ENCODE measurements at places on chromosomes 6 and 20.

- no peak overlapping the region for H3K4me3 ChIP-seq
- DNase-seq, result no peak
- peaks cover 5% of the 10 kb centered on the region for H3K4me1 ChIP-seq
- no peaks in the 10 kb centered on the region for H3K27me3 ChIP-seq
- no peaks in the 10 kb centered on the region for H3K36me3 ChIP-seq
Observed at GRCh38 chr20:37385659-37386504, 39.9 kb downstream of the SRC start.

DNA sequence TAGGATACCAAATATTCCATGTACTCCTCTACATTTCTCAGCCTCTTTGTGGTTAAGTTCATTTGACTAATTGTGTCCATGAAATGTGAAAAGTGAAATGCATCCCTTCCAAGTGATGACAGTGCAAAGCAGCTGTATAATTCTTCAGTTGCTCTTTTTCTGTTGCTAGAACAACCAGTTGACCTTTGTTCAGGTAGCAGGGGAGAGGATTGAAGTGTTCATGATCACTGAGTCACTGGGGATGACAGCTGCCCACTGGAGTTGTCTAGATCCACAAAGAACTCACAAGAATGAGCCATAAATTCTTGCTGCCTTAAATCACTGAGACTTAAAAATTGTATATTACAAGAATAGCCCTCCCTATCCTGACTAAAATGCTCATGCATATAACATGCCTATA, 254.6 kb downstream of the EPHA7 start:
- no peak for DNase-seq
- H3K4me1 ChIP-seq, result no peaks in the 10 kb centered on the region

DNA sequence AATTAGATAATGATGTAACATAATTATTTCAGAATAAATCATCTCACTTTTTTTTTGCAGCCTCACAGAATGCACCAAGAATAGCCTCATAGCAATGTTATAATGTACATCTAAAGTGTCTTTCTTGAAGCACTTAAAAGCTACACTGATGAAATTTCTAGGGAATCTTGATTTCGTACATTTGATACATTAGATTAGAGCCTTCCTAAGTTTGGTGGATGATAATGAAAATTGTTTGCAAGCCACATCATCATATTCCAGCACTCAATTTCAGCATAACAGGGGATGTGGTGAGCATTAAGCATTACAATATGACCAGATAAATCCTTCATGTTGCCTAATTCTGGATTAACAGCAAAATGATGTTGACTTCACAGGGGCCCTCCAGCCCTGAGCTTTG, 9.7 kb upstream of the METTL24 start:
- no peak overlapping the region for H3K27ac ChIP-seq
- DNase-seq, result no peak
- no peaks in the 10 kb centered on the region for H3K36me3 ChIP-seq
- H3K4me1 ChIP-seq, result peaks cover 24% of the 10 kb centered on the region
- H3K27me3 ChIP-seq, result no peaks in the 10 kb centered on the region

DNA sequence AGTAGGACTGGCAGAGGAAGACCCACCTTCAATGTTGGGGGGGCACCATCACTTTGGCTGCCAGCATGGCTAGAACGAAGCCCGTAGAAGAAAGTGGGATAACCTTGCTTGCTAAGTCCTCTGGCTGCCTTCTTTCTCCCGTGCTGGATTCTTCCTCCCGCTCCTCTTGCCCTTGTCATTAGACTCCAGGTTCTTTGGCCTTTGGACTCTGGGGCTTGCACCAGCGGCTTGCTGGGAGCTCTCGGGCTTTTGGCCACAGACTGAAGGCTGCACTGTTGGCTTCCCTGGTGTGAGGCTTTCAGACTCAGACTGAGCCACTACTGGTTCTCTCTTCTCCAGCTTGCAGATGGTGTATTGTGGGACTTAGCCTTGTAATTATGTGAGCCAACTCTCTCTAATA, 28.2 kb downstream of the GSTA2 start:
- DNase-seq, result no peak
- no peaks in the 10 kb centered on the region for H3K27me3 ChIP-seq
- H3K4me1 ChIP-seq, result no peaks in the 10 kb centered on the region
- no peaks in the 10 kb centered on the region for H3K36me3 ChIP-seq

DNA sequence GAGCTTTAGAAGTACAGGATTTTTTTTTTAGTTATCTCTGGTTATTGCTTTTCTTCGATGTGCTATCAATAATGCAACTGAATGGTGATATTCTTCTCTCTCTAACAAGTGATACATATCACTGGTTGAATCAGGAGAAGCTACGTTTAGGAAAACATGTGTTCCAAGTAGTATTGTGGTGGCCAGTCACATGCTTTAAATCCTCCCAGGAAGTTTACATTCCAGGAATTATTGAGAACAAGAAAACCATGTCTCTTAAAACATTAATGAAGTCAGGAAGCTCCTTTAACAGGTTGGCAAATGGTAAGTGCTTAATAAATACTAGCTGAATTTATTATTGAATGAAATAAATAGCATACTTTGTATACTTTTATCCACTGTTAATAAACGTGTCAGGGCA, 371.1 kb downstream of the BCKDHB start:
- H3K4me1 ChIP-seq, result no peaks in the 10 kb centered on the region
- DNase-seq, result no peak
- no peak overlapping the region for H3K4me3 ChIP-seq
- H3K36me3 ChIP-seq, result no peaks in the 10 kb centered on the region
- H3K27me3 ChIP-seq, result no peaks in the 10 kb centered on the region
- H3K27ac ChIP-seq, result no peak overlapping the region

DNA sequence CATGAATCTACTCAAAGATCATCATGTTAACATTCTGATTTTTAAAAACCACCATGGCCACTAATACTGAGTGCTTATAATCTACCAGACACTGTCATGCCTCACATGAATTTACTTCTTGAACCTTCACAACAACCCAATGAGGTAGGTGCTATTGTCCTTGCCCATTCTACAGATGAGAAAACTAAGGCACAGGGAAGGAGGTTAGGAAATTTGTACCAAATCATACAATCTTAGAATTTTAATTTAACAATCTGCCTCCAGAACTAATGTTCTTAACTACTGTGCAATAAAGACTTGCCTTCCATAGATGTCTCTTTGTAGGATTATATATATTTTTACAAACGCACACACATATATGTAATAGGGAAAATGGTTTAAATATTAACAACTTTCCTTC, 269.5 kb downstream of the ALDH8A1 start:
- no peaks in the 10 kb centered on the region for H3K4me1 ChIP-seq
- no peak overlapping the region for H3K4me3 ChIP-seq
- DNase-seq, result no peak
- no peak overlapping the region for H3K27ac ChIP-seq

- H3K4me3 ChIP-seq, result no peak overlapping the region
- H3K4me1 ChIP-seq, result peaks cover 33% of the 10 kb centered on the region
- DNase-seq, result no peak
- H3K27me3 ChIP-seq, result no peaks in the 10 kb centered on the region
- H3K36me3 ChIP-seq, result peaks cover 12% of the 10 kb centered on the region
Observed at GRCh38 chr20:47332381-47333206, 23.9 kb downstream of the ZMYND8 start.

DNA sequence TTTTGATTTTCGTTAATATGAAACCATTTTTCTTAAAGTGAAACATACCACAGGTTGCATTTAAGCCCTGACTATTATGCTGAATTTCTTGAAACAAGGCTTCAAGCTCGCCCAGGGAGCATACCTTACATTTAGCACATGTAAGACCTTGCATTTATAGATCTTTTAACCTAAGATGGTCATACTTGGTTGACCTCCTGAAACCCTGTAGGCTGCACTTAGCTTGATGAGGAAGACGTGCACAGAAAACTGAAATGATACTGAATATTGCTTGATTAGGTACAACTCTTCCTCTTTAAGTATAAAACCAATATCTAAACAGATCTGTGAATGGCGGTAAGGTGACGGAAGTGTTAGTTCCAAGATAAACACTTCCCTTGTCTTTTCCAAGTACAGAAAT, 82.2 kb downstream of the CTNNBL1 start:
- no peak for DNase-seq
- no peaks in the 10 kb centered on the region for H3K27me3 ChIP-seq
- H3K27ac ChIP-seq, result no peak overlapping the region
- H3K4me3 ChIP-seq, result no peak overlapping the region
- H3K36me3 ChIP-seq, result peaks cover 7% of the 10 kb centered on the region

GRCh38 chr6:33144373-33144772, 47.9 kb downstream of the COL11A2 start:
- no peak overlapping the region for H3K4me3 ChIP-seq
- no peaks in the 10 kb centered on the region for H3K4me1 ChIP-seq
- H3K27ac ChIP-seq, result no peak overlapping the region
- peaks cover 1% of the 10 kb centered on the region for H3K27me3 ChIP-seq
- no peak for DNase-seq
- H3K36me3 ChIP-seq, result no peaks in the 10 kb centered on the region

DNA sequence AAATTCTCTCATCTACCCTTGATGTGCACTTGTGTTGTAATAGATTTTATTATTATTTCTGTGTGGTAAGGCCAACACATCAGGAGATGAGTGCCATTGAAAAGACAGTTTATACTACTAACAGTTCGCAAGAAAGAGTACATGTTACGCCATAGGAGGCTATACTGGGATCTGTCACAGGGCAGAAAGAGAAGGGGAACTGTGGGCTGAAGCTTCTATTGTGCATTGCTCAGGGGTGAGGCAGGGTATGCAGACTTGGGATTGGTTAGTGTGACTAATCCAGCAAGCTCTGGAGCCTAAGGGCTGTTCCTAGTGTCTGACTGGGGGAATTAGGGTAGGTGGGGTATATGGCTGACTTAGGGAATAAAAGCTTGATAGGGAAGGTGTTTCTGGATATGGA, 50.9 kb downstream of the GPR63 start:
- H3K36me3 ChIP-seq, result no peaks in the 10 kb centered on the region
- H3K4me1 ChIP-seq, result no peaks in the 10 kb centered on the region
- H3K27ac ChIP-seq, result no peak overlapping the region

- H3K27ac ChIP-seq, result no peak overlapping the region
- H3K36me3 ChIP-seq, result no peaks in the 10 kb centered on the region
- H3K27me3 ChIP-seq, result no peaks in the 10 kb centered on the region
- DNase-seq, result no peak
- H3K4me3 ChIP-seq, result no peak overlapping the region
Observed at GRCh38 chr6:4295058-4295782, 159.8 kb upstream of the ECI2 start.

DNA sequence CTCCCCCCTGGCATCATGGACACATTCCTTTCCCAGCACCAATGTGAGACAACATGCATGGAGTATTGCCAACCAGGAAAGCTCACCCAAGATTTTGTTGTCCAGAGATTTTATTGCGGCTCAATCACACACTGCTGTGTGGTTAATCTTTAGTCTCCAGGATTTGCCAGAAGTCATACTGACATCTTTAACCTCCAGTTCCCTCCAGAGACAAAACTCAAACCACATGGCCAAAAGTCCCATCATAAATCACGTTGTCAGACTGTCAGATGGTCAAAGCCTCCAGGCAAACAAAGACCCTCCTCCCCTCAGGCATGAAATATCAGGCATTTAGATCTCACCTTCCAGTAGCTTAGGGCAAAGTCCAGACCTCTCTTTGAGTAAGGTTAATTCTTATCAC, 97.3 kb upstream of the OPRM1 start:
- H3K4me3 ChIP-seq, result no peak overlapping the region
- H3K27ac ChIP-seq, result no peak overlapping the region
- no peaks in the 10 kb centered on the region for H3K4me1 ChIP-seq
- no peaks in the 10 kb centered on the region for H3K27me3 ChIP-seq

DNA sequence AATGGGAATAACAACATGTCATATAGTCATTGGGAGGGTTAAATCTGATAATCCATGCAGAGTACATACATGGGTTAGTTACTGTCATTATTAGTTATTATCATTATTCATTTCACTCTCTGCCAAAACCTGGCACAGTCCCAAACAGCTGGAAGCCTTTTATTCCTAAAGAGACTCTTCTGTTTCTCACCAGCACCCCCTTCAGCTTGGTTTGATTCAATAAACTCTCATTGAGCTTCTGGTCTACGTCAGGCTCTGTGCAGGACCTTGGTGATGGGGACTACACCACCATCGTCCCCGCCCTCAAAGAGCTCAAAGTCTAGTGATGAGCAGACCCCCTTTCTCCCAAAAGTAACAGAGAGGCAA, 2.3 kb downstream of the KCNK15 start:
- H3K27ac ChIP-seq, result no peak overlapping the region
- H3K4me1 ChIP-seq, result peaks cover 4% of the 10 kb centered on the region
- no peak overlapping the region for H3K4me3 ChIP-seq

Measured in CD8-positive, alpha-beta memory T cell (primary cell).